Left renal pelvis (tissue), 4 donors: ENCODE measurements at places on chromosomes 2 and 18.

- no peak for DNase-seq
These were observed 61.0 kb downstream of the RBMS1 start for GRCh38 chr2:160432633-160433032.

DNA sequence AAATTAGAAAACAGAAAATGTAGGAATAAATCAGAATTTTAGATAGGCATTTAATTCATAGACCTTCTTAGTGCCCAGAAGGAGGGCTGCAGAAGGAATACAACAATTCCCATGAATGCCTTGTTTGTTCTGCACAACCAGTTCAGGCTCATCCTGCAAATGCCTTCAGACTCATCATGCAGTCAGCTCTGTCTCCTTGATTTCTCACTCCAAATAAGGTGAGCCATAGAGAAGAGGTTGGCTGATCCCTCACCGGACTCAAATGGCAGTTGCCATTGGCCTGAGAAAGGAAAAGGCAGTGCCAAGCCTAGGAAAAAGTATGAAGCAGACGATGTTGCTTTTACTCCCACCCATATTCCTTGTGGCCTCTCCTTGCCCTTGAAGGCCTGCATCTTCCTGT is 50.3 kb downstream of the DSC3 start:
- no peak for DNase-seq

DNA sequence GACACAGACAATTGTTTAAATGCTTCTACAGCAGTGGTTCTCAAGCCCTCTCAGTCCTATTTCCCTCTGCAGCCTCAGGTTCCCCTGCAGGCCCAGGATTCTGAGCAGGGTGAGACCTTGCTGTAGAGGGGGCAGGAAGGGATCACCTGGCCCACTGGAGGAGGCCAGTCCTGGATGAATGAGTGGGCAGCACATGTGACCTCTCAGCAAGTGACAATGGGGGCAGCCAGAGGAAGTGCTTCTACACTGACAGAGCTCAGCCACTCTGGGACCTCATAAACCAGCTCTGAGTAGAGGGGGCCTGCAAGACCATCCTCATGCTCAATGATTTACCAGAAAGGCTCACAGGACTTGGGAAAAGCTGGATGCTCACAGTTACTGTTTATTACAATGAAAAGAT is 63.2 kb downstream of the ASB1 start:
- DNase-seq = no peak

DNA sequence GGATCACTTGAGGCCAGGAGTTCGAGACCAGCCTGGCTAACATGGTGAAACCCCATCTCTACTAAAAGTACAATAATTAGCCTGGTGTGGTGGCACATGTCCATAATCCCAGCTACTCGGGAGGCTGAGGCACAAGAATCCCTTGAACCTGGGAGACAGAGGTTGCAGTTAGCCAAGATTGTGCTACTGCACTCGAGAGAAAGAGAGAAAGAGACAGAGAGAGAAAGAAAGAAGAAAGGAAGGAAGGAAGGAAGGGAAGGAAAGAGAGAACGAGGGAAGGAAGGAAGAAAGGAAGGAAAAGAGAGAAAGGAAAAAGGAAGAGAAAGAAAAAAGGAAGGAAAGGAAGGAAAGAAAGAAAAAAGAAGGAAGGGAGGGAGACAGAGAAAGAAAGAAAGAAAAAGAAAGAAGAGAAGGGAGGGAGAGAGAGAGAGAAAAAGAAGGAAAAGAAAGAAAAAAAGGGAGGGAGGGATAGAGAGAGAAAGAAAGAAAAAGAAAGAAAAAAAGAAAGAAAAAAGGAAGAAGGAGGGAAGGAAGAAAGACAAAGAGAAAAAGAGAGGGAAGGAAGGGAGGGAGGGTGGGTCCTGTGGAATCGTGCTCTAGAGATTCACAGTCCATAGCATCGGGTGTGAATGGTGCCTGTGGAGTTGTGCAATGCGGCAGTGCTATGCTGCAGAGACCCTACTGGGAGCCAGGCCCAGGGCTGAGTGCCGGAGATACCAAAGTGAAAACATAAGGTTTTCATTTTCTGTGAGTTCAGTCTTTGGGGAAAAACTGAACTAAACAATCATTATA is 4.6 kb upstream of the SDC1 start:
- DNase-seq = no peak

DNA sequence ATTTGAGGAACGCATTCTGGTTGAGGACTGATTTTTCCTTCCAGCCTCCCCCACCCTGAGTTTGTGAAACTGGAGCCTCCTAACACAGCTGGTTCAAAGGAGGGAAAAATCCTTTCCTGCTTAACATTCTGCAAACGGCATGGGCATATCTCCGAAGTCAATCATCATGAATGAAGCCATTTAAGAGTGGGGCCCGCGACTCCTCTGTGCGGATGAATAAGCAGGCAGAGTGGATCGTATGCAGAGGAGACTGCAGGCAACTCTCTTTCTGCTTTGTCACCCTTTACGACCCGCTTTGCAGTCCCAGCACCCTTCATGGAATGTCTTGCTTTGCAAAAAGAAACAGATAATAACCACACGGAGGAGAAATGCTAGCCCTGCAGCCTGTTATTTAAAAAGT is 305.2 kb downstream of the CLIP4 start:
- no peak for DNase-seq

DNA sequence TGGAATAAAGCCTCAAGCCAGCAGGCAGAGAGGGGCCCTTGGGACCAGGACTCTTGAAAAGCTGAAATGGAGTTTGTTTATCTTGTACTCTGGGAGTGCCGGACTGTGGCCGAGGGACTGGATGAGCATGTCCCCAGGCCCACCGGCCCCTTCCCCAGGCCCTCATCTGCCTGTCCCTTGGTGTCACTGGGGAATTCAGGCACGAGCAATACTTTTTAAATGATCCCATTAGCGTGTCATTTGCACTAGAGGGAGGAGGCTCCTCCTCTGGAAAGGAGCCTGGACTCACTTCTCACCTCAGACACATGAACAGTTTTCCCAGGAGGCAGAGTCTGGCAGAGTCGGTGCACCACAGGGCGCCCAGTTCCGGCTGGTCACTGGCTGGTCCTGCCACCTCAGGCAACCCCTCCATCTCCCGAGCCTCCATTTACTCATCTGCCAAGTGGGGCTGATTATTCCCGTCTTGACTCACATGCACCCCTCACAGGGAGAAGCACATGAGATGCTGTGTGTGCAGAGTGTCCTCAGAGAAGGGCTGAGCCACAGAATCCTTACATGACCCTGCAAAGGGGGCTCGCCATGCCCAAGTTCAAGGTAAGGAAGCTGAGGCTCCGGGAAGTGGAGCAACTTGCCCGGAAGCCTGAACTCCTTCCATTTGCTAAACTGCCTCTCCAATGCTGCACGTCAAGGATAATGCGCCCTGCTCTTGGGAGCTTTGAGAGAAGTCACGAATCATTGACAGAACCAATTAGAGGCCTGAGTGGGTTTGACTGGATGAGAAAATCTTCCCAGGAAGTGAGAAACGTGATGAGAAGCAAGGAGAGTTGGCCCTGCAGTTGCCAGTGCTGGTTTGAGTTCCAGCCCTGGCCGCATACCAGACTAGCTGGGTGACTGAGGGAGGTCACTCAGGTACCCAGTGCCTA is 26.7 kb downstream of the CIB4 start:
- DNase-seq = no peak

DNA sequence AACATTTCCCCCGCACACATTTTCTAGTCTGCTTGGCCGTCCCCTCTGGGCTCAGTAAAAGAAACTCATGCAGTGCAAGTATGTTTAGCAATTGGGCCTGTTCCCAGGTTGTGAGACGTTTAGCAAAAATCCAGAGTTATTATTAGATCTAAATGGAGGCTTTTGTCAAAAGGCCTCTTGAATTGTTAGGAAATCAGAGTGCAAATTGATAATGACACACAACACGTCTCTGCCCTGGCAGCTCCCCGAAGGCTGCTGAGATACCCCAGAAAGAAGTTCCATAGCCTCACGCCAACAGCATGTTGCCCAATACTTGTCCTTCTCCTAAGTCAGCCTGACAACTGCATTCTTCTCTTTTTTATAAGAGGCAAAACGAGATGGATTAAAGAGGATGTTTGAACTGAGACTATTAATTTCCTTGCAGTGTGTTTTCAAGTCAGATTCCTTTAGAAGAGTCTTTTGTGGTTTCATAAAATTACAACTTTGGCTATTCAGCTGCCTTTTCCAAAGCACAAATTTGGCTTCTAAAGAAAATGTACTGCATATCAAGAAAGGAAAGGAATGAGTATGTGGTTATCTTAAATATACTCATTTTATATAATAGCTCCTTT is 202.2 kb downstream of the TRIB2 start:
- no peak for DNase-seq
